ENCODE measurements at places on chromosomes 12 and 14. TPM values are rescaled to one million over a fixed set of nuclear protein-coding genes. Genes with fewer than 3 reads are reported as not detected.

DNA sequence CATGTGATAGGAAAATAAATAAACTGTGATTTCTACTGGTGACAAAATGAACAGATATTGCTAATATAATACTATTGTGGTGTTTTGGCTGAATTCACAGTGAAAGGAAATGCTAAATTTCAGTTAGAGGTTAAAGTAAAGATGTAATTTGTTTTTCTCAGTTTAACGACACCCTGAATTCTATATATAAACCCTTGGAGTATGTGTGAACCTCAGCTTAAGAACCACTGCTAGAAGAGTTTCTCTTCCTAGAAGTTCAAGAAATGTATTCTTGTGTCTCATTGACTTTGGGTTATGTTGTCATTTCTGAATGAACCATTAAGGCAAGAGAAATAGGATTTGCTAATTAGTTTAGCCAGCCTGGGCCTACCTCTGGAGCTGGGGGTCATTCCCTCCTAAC lies 8.2 kb downstream of the FBXO34 start:
- no peak overlapping the region for H3K4me3 ChIP-seq
- no peaks in the 10 kb centered on the region for H3K4me1 ChIP-seq
- H3K27ac ChIP-seq: no peak overlapping the region
- H3K36me3 ChIP-seq: no peaks in the 10 kb centered on the region

DNA sequence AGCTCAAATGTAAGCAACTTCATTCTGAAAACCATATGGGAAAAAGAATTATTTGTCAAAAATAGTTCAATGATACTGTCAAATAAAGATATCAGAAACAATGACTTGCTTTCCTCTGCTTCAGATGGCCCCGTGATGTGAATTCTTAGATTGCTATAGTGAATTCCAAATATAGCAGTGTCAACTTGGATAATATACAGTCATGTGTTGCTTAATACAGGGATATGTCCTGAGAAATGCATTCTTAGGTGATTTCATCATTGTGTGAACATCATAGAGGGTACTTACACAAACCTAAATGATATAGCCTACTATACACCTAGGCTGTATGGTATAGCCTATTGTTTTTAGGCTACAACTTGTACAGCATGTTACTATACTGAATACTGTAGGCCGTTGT lies 108.7 kb upstream of the MIS18BP1 start:
- H3K27ac ChIP-seq: no peak overlapping the region
- H3K27me3 ChIP-seq: no peaks in the 10 kb centered on the region
- H3K36me3 ChIP-seq: no peaks in the 10 kb centered on the region
- DNase-seq: no peak

GRCh38 chr12:60475825-60476224 lies 880.0 kb downstream of the SLC16A7 start:
- no peaks in the 10 kb centered on the region for H3K27me3 ChIP-seq
- DNase-seq: no peak
- H3K4me3 ChIP-seq: no peak overlapping the region
- H3K4me1 ChIP-seq: no peaks in the 10 kb centered on the region

GRCh38 chr14:59677771-59678231 lies 101.2 kb upstream of the CCDC175 start:
- no peaks in the 10 kb centered on the region for H3K4me1 ChIP-seq
- no peak overlapping the region for H3K27ac ChIP-seq
- DNase-seq: no peak
- H3K4me3 ChIP-seq: no peak overlapping the region

DNA sequence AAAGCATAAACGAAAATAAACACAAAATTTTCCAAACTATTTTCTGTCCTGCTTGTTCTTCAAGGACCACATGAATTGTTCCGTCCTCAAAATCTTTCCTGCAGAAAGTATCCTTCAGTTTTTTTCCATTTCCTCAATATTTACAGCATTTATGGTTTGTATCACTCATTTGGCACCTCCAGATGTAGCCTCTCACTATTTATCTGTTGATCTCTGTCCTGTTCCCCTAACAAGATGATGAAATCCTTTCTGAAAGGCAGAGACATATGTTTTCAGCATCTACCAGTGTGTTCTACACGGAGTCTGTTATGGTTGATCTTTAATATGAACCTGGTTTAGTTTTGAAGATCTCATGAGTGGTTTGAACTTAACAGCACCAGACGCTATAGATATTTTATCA lies 490.2 kb downstream of the NELL2 start:
- H3K4me3 ChIP-seq: no peak overlapping the region
- no peak for DNase-seq
- no peak overlapping the region for H3K27ac ChIP-seq
- no peaks in the 10 kb centered on the region for H3K27me3 ChIP-seq

GRCh38 chr12:29743801-29744200 lies 39.9 kb downstream of the TMTC1 start:
- no peak for DNase-seq
- no peak overlapping the region for H3K27ac ChIP-seq
- H3K4me3 ChIP-seq: no peak overlapping the region
- H3K27me3 ChIP-seq: no peaks in the 10 kb centered on the region
- H3K36me3 ChIP-seq: no peaks in the 10 kb centered on the region
- H3K4me1 ChIP-seq: no peaks in the 10 kb centered on the region

- no peaks in the 10 kb centered on the region for H3K4me1 ChIP-seq
- no peak for DNase-seq
- H3K27me3 ChIP-seq: no peaks in the 10 kb centered on the region
- H3K27ac ChIP-seq: no peak overlapping the region
- no peaks in the 10 kb centered on the region for H3K36me3 ChIP-seq
Observed at GRCh38 chr12:126936181-126936851, 1330.7 kb upstream of the TMEM132C start.

GRCh38 chr12:24155042-24155441 lies 205.6 kb upstream of the SOX5 start:
- no peaks in the 10 kb centered on the region for H3K36me3 ChIP-seq
- no peak overlapping the region for H3K4me3 ChIP-seq
- DNase-seq: no peak
- no peaks in the 10 kb centered on the region for H3K27me3 ChIP-seq
- H3K27ac ChIP-seq: no peak overlapping the region
- H3K4me1 ChIP-seq: no peaks in the 10 kb centered on the region

- H3K4me3 ChIP-seq: no peak overlapping the region
- H3K4me1 ChIP-seq: no peaks in the 10 kb centered on the region
- no peaks in the 10 kb centered on the region for H3K36me3 ChIP-seq
- DNase-seq: no peak
- no peak overlapping the region for H3K27ac ChIP-seq
- H3K27me3 ChIP-seq: no peaks in the 10 kb centered on the region
Observed at GRCh38 chr14:84453307-84453950, 1076.5 kb upstream of the FLRT2 start.

DNA sequence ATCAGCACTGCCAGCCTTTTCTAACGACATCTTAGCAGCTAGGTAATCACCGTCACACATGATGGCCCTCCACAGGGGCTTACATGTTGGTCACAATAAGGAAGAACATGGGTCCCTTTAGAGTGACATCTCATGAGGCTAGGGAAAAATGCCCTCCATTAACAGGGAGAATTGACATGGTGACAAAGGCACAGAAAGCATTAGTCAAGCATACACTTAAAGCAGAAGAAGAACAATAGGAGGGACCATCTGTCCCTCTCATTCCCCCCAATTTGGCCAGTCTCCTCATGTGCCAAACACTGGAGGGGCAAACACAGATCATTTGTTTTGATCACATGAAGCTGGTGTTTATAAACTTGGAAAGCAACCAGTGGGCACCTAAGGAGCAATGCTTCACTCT lies 78.0 kb downstream of the GRIP1 start:
- no peak for DNase-seq
- H3K36me3 ChIP-seq: no peaks in the 10 kb centered on the region
- H3K4me1 ChIP-seq: no peaks in the 10 kb centered on the region
- H3K4me3 ChIP-seq: no peak overlapping the region

- peak overlapping the region; percentile 85 for H3K27ac ChIP-seq
- no peaks in the 10 kb centered on the region for H3K36me3 ChIP-seq
- H3K4me1 ChIP-seq: peaks cover 13% of the 10 kb centered on the region
- H3K4me3 ChIP-seq: no peak overlapping the region
- DNase-seq: peak; percentile 44
Observed at GRCh38 chr14:50001151-50001998, 108.5 kb downstream of the ARF6 start.

- H3K4me1 ChIP-seq: no peaks in the 10 kb centered on the region
- no peak overlapping the region for H3K27ac ChIP-seq
- no peak for DNase-seq
- H3K4me3 ChIP-seq: no peak overlapping the region
Observed at GRCh38 chr14:69922198-69922597, 43.0 kb downstream of the SMOC1 start.

- H3K27ac ChIP-seq: no peak overlapping the region
- H3K27me3 ChIP-seq: no peaks in the 10 kb centered on the region
- H3K4me1 ChIP-seq: no peaks in the 10 kb centered on the region
Observed at GRCh38 chr14:65286443-65286842, 126.1 kb upstream of the FUT8 start.

DNA sequence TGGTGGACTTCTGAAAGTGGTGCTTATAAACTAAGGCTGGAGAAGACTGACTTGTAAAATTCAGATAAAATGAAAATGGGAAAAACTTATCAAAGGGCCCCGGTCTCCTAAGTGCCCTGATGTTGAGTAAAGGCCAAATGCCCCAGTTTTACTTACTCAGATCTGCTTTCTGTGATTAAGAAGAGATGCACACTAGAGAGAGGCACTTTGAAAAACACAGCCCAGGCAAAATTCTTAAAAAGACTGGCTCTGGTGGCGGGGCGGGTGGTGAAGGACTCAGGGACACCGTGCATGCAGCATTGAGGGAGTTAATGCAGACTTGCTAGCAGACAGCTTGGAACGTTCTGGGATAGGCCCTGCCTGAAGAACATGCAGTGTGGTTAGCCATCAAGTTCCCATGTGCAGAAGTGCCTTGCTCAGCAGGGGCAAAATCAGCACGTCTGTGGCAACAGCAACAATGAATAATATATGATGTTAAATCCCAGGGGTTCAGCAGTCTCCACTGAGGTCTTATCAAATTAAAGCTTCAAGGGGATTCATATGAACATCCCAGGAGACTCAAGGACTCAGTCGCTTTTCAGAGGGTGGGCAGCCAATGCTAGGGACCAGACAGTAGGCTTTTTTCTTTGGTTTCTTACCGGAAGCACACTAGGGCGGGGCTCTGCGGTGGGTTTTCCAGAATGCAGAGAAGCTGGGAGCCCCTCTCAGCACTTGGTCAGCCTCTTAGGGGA lies 105.0 kb downstream of the DAD1 start:
- no peak for DNase-seq
- no peaks in the 10 kb centered on the region for H3K36me3 ChIP-seq
- H3K27me3 ChIP-seq: no peaks in the 10 kb centered on the region
- H3K4me3 ChIP-seq: no peak overlapping the region
- peak overlapping the region; percentile 39 for H3K27ac ChIP-seq
- peaks cover 5% of the 10 kb centered on the region for H3K4me1 ChIP-seq

GRCh38 chr12:108832730-108833354 lies 24.5 kb downstream of the SSH1 start:
- no peak overlapping the region for H3K4me3 ChIP-seq
- no peaks in the 10 kb centered on the region for H3K27me3 ChIP-seq
- peaks cover 7% of the 10 kb centered on the region for H3K4me1 ChIP-seq
- no peak for DNase-seq
- peak overlapping the region; percentile 77 for H3K27ac ChIP-seq

DNA sequence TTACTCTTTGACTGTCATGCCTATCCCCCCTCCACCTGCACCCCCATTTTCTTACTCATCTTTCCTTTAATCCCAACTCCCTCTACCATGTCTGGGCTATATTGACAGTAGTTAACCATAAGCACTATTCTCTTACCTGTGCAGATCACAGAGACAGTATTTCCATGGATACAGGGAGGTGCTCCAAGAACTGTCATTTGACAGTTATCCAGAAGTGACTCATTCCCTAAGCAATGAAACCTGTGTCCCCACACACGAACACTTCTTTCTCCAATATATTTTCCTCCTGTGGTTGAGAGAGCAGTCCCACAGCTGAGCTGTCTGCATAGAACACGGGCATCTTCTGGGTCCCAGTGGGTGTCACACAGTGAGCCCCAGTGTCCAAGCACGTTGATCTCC lies 68.8 kb downstream of the CD163L1 start:
- no peaks in the 10 kb centered on the region for H3K4me1 ChIP-seq
- no peak overlapping the region for H3K27ac ChIP-seq
- H3K4me3 ChIP-seq: no peak overlapping the region
- no peaks in the 10 kb centered on the region for H3K36me3 ChIP-seq

NYNRIN gene
- total RNA-seq: 51.1 TPM

BIN2 gene
- 1.3 TPM for total RNA-seq

PELI2 gene
- total RNA-seq: 17.5 TPM

SVOP gene
- not detected for total RNA-seq

LRRC9 gene
- total RNA-seq: not detected

ARMH4 gene
- total RNA-seq: 10.9 TPM

CLEC2B gene
- 25.0 TPM for total RNA-seq

MYH7 gene
- not detected for total RNA-seq

PSMB11 gene
- total RNA-seq: not detected

KCNMB4 gene
- 2.9 TPM for total RNA-seq

Data from uterus (tissue), 4 donors.